H4 (cell line): ENCODE measurements at places on chromosomes 3 and 15.

- no peak for DNase-seq
Measured at GRCh38 chr3:106850437-106850836, 526.8 kb upstream of the CCDC54 start.

- DNase-seq: peak; percentile 19
Measured at GRCh38 chr15:64599716-64600115, 139.3 kb downstream of the ZNF609 start.

DNA sequence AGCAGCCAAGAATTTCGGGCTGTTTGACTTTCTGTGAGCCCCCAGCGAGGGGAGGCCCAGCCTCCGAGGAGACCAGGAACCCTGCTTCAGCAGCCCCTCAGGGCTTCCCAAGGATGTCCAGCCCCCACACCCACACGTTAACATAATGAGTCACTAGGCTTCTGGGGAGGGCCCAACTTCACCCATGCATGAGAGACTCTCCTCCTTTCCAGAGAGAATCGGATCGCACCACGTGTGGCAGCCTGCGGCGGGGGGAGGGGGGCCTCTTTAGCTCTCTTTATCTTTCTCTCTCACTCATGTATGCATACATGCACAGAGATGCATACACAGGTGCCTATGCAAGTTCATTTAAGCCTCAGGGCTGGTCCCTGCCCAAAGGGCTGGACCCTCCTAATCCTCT, 3.1 kb upstream of the AP2M1 start:
- DNase-seq: no peak

- DNase-seq: no peak
Measured at GRCh38 chr3:112667599-112667998, 26.7 kb upstream of the CCDC80 start.

DNA sequence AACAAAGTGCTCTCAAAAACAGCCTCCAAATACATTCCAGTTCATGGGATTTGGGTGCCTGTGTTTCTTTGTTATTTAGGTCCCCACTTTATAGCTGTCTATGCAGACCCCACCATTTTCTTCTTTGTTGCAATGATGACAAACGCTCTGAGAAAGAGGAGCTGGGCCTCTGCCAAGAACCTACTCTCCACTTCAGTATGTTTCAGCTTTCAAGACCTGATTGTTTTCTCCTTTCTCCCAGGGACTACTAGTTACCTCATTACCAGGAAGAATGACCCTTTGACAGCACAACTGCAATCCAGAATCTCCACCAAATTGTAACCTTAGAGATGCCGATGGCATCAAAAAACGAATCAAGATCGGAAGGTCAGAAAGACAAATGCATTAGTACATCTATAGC, 236.8 kb downstream of the MEIS2 start:
- DNase-seq: no peak

DNA sequence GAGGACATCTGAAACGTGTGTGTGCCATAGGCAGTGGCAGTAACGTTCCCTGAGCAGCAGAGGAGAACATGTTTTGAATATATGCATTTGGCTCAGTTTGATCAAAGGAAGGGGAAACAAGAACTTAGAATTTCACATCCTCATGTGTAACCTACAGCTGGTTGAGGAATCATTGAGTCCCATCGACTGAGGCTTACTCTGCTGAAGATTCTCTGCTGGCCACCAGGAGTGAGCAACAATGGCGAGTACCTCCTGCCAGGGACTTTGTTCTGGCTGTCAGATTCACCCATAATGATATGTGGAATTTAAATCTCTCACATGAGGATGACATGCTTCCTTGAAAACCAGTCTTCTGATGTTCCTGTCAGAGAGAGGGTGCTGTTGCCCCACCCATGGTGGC, 21.3 kb downstream of the GORASP1 start:
- DNase-seq: no peak

DNA sequence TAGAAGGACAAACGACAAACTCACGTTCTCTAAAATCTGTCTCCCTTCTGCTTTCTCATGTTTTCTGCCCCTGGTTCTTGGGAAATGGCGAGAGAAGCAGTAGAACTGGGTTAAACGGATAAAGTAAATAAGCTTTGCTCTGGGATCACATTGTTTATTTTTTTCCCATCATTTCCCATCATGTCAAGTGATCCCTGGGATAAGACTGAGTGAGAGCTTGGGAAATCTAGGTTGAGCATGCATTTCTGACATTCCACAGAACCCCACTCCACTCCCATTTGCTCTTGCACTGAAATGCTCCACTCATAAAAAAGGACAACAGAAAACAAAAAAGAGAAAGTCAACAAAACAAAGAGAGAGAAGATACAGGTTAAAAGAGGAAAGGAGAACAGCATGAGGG, 69.1 kb downstream of the SEMA6D start:
- DNase-seq: peak; percentile 19

DNA sequence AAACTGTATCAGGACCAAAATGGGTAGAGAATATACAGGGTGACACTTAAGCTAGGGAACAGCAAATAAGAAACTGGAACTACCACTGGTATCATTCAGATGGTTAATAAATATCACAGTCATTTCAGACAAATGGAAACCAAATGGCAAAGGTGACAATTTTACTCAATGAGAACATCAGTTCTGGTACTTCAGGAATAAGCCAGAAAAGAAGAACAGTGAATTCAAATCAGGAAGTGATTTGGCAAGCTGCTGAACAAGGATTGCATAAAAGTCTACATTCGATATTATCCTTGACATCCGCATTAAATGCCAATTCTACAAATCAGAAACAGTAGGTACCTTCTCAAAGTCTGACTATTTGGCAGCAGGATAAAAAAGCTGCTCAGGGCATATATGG, 23.5 kb upstream of the STIMATE start:
- DNase-seq: no peak

GRCh38 chr3:51862886-51863285, 1.5 kb downstream of the IQCF2 start:
- DNase-seq: no peak

GRCh38 chr3:19485267-19485666, 337.0 kb downstream of the KCNH8 start:
- DNase-seq: no peak

DNA sequence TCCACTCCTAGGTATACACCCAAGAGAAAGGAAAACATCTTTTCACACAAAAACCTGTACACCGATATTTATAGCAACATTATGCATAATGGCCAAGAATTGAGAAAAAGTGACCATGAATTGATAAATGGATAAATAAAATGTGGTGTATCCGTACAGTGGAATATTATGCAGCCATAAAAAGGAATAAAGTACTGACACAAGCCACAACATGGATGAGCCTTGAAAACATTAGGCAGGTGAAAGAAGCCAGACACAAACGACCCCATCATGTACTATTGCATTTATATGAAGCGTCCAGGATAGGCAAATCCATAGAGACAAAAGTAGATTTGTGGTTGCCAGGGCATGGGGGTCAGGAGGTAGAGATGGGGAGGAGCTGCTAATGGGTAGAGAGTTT, 64.2 kb upstream of the SLC6A6 start:
- DNase-seq: no peak

DNA sequence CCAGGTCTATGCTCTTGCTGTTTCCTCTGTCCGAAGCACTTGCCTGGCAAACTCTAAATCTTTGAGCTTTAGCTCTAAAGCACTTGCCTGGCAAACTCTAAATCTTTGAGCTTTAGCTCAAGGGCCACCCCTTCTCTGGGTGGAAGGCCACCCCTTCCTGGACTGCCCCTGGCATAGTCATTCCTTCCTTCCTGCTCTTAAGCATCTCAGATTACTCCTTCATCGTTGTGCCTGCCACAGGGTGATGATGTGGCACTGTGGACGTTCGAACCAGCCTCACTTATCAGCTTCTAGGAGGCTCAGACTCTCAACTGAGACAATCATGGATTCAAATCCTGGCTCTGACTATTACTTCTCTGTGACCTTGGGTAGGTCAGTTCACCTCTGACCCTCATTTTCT, 10.5 kb upstream of the CRABP1 start:
- DNase-seq: no peak

GRCh38 chr3:191240486-191240885, 41.4 kb downstream of the OSTN start:
- DNase-seq: no peak

DNA sequence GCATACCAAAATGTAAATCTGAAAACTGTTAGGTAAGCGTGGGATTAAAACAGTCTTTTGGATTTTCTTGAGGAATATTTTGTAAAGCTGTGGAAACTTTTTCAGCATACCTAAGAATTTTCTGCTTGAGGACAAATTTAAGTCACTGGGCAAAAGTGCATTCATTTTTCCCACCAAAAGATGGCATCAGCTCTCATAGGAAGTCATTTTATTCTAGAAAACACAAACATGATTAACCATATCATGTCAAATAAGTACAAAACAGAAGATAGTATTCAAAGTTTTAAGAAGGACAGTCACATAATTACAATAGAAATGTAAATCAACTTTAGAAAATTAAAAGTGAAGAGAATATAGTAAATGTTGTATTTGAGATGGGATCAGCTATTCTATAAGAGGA, 63.5 kb downstream of the SLC49A4 start:
- peak; percentile 22 for DNase-seq

- DNase-seq: no peak
Measured at GRCh38 chr3:116870379-116870778, 160.8 kb downstream of the TUSC7 start.

GRCh38 chr15:58981808-58982475, 5.5 kb upstream of the RNF111 start:
- no peak for DNase-seq

- no peak for DNase-seq
Measured at GRCh38 chr3:50503504-50504342, at the start of gene CACNA2D2. Gene CACNA2D2 (minus strand): TSS chr3:50503634. CDS start chr3:50503423, 211 bp downstream.

GRCh38 chr3:33795856-33796536, 2.4 kb upstream of the PDCD6IP start:
- no peak for DNase-seq

DNA sequence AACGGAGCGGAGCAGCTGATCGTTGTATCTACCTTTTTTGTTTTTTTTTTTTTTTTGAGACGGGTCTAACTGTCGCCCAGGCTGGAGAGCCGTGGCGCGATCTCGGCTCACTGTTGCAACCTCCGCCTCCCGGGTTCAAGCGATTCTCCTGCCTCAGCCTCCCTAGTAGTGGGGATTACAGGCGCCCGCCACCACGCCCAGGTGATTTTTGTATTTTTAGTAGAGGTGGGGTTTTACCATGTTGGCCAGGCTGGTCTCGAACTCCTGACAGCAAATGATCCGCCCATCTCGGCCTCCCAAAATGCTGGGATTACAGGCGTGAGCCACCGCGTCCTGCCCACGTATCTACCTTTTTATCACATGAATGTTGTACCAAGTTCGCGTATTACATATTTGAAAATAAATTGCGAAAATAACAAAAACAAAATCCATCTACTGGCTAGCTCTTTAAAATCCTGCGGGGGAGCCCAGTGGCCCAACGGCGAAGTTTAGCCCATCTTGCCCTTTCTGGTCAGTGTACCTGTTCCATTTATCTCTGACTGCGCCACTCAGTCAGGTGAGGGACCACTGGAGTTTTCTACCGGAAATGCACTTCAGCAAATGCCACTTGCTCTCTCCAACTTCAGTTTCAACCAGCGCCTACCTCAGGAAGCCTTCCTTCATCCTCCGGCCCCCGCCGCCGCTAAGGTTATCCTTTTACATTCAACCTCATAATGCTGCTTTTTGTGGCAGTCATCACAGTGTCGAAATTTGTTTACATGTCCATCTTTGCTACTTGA, 1.2 kb upstream of the EIF3J start:
- DNase-seq: no peak

DNA sequence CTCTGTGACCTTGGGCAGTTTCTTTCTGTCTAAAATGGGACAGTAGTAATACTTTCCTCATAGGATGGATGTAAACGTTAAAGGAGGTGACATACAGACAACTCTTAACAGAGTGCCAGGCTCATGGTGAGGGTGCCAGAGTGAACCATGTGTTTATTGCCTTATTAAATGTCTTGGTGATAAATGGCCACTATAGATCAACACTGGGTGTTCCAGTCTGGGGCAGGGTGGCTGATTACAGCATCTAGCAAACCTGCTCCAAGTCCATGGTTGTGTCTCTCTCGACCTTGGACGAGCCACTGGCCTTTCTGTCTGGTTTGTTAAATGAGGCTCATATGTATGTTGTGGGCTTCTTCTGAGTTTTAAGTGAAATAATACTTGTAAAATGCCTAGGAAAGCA, 75.1 kb downstream of the TRAK1 start:
- DNase-seq: no peak

GRCh38 chr3:166190360-166190759, 353.1 kb upstream of the BCHE start:
- no peak for DNase-seq

- DNase-seq: peak; percentile 93
Measured at GRCh38 chr3:184017672-184018423, at the start of gene ABCC5. Gene ABCC5 (minus strand): TSS chr3:184017884. CDS start chr3:184014392, 3,492 bp downstream.

- DNase-seq: no peak
Measured at GRCh38 chr15:38212729-38213351, 39.8 kb upstream of the SPRED1 start.

DNA sequence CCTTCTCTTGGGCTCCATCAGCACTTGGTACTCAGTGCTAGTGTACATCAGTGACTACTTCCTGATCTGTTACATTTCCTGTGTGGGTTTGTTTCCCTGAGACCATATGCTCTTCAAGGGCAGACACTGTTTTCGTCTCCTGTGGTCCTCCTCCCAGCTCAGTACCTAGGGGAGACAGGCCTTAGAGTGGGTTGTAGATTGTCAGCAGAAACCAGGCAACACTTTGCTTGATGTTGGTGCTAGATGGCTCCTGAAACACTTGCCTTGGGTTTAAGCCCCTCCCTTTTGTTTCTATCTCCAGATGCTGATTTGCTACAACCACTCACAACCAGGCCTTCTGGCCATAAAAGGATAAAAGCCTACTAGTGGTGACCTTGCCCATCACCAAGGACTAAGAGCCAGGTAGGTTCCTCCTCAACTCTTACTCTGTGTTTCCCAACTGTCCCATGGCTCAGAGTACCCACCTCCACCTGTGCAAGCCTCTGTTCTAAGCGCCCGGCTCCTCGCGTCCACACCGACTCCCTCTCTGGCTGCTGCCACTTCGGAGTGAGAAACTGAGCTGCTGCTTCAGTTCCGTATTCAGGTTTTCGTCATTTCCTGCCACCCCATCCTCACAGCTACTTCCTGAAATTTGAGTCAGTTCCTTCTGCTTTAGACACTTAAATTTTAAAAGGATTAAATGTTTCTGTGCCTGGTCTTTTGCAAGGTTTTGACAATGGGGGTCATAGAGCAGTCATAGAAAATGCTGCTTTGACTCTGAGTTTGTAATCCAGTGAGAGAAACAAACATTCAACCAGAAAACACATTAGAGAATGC, at the start of gene HCLS1:
Gene HCLS1 (minus strand): TSS at position 548 of the 816 bp plus-strand sequence. CDS start 2,556 bp downstream, outside the sequence.
- DNase-seq: no peak

- DNase-seq: no peak
Measured at GRCh38 chr3:196499807-196500524, 3.6 kb downstream of the RNF168 start.

GRCh38 chr3:156626104-156626503, 48.3 kb upstream of the TIPARP start:
- DNase-seq: peak; percentile 31

- no peak for DNase-seq
Measured at GRCh38 chr3:148092624-148093347, 604.9 kb upstream of the AGTR1 start.

GRCh38 chr3:107524841-107525643, 2.3 kb downstream of the BBX start:
- DNase-seq: peak; percentile 52

GRCh38 chr15:71472566-71472965, 337.8 kb upstream of the NR2E3 start:
- no peak for DNase-seq

- no peak for DNase-seq
Measured at GRCh38 chr3:43255662-43256061, 30.7 kb upstream of the SNRK start.

GRCh38 chr3:54349691-54350090, 227.3 kb downstream of the CACNA2D3 start:
- no peak for DNase-seq
